ENCODE measurements at places on chromosomes 1 and 21. TPM values are rescaled to one million over a fixed set of nuclear protein-coding genes. Genes with fewer than 3 reads are reported as not detected.

Gene C1QB
- total RNA-seq = 0.79 TPM

DNA sequence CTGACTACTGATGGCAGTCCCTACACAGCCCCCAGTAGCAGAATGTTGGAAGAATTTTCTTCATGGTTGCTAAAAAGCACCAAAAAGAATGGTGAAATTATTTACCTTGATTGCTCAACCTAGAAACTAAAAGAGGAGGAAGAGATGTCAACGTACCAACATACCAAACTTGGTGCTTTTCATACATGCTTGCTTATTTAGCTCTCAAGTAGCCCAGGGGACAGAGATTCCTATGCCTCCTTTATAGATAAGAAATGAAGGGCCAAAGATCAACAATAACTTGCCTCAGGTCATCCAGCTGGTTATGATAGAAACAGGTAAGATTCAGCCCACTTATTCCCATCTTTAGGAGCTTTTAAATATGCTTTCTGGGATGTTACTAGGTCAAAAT, 170.6 kb downstream of the PIGK start:
- DNase-seq = no peak

DNA sequence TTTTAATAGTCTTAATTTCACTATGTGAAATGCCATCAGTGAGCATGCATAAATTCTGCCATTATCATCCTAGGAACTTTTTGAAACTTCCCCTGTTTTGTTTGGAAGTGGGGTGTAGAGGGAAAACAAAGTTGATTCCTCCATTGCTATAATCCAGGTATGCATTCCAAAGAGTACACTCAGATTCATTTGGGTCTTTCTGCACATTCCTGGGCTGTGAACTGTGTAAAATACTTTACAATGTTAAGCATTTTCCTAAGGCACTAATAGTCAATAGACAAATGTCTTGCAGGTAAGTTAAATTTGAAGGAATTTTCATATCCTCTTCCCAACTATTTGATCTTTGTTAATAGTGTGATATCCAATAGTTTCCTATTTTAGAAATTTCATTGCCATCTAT, 36.2 kb downstream of the SGIP1 start:
- no peak for DNase-seq

Gene OR2W3
- not detected for total RNA-seq

Gene UCK2
- 15.3 TPM for total RNA-seq

Data from activated naive CD8-positive, alpha-beta T cell treated with anti-CD3 and anti-CD28 coated beads, Interleukin-2, amount 10 ng/mL, durations not matched to agents 7 days and 5 days (primary cell).